ENCODE measurements at places on chromosomes 1 and 21.

DNA sequence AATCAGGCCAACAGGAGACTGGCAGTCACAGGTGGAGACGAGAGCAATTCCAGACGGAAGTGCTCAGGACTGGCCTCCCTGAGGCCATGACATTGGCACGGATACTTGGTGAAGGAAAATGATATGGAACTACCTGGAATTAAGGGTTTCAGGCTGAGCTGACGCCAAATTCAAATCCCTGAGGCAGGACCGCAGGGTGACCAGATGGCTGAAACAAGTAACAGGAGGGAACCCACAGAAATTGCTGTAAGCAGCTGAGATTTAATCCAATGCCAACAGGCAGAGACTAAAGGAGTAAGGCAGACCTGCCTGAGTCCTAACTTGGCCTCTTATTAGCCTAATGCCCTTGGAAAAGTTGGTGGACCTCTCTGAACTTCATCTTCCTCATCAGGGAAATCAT lies 76.2 kb downstream of the ERG start:
- no peak for DNase-seq

GRCh38 chr1:1973716-1974642 lies 29.6 kb downstream of the CFAP74 start:
- no peak for DNase-seq

DNA sequence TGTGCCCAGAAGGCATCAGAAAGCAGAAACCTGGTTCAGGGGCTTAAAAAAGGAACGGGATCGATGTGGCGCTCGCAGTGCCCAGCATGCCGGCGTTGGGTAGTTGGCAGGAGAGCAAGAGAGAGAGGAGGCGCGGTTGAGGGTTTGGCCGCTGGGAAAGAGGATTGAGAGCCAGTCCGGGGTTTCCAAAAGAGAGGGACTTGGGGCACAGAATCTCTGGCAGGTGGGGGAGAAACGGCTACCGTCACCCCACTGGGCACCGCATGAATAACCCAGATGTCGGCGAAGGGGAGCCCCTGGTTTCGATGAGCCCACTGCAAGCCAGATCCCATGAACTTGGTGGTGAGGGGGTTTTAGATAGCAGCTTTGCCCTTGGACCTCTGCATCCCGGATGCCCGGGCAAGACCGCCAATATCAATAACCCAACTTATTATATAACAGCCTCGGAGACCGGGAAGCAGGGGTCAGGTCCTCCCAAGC lies 60.4 kb upstream of the ACOT11 start:
- DNase-seq = no peak

GRCh38 chr21:33441489-33442477 lies 38.0 kb downstream of the TMEM50B start:
- DNase-seq = no peak

GRCh38 chr1:224131253-224131652 lies 17.3 kb downstream of the FBXO28 start:
- DNase-seq = no peak

DNA sequence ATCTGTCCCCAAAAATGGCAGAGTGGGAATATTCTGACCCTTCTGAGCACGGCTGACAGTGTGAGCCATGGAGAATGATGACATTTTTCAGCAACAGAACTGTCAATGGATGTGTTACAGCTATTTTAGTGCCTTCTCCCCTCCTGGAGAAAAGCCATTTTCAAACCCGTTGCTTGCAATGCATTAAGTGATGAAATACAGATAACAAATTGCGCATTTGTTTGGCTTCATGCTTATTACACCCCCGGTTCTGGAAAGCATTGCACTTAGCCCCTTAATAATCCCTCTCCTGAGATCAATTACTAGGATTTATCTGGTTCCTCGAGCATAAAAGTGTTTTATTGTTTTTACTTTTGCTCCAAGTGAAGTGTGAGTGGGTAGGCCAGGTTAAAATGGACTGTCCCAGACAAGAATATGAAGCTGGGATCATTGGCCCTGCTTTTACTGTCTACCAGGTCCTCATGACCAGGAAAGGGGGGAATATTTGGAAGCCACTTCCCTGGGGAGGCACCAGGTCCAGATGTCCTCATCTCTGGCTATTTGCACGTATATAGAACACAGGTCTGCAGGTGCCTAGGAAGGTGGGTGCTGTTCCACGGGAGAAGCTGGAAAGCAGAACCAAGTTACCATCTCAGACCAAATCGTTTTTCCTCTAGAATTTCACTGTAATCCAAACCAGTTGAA lies 37.5 kb upstream of the HHAT start:
- DNase-seq = no peak

DNA sequence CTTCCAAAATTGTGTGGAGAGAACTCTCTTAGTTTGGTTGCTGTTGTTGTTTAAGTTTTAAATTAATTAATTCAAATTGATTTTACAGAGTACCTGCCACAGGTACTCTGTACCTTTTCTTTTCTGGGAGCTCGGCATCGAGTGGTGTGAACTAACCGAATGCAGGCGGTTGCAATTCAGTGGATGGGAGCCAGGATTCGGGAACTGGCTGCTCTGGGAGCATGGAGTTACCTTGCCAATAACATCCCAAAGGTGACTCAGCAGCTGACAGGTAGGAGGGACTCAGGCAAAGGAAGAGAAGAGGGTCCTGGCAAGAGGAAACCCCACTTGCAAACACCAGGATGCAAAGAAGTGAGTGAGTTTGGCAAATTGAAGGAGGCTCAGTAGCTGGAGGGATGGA lies 24.7 kb upstream of the KANK4 start:
- DNase-seq = no peak

- no peak for DNase-seq
These were observed 9.0 kb downstream of the CD2 start for GRCh38 chr1:116763116-116763786.

GRCh38 chr1:43554444-43554992 lies 23.8 kb downstream of the PTPRF start:
- peak; percentile 32 for DNase-seq

- no peak for DNase-seq
These were observed 120.8 kb upstream of the GADD45A start for GRCh38 chr1:67564193-67564592.

DNA sequence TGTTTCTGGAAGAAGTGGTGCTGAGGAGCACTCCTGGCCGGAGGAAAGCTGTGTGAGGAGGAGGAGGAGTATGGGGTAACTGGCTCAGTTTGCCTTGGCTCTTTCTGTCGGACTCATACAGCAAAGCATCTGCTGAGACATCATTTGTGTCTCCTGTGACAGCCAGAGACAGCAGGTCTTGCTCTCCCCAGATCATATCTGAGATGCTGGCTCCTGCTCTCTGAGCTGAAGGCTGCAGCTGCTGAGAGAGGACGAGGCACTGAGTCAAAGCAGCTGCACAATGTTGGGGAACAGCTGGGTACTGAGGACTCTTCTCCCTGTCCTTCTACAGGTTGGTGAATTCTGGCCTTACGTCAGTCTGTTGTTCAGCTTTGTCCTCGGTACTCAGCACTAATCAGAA lies 14.3 kb downstream of the OR2B11 start:
- DNase-seq = no peak

DNA sequence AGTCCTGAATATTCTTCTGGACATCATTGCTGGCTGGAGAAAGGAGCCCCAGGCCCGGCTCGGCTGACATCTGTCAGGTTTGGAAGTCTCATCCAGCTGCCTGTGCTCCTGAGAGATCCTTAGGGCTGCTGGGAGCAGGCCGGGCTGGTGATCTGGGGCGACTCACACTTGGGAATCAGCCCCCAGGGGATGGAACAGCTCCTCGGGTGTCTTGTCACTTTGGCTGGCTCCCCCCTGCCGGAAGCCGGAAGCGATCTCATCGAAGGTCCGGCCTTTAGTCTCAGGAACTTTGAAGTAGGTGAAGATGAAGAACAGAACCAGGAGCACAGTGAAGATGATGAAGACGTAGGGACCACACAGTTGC lies 31.8 kb downstream of the SLC2A1 start:
- DNase-seq = no peak

- no peak for DNase-seq
These were observed 9.2 kb downstream of the MX2 start for GRCh38 chr21:41370840-41371684.

DNA sequence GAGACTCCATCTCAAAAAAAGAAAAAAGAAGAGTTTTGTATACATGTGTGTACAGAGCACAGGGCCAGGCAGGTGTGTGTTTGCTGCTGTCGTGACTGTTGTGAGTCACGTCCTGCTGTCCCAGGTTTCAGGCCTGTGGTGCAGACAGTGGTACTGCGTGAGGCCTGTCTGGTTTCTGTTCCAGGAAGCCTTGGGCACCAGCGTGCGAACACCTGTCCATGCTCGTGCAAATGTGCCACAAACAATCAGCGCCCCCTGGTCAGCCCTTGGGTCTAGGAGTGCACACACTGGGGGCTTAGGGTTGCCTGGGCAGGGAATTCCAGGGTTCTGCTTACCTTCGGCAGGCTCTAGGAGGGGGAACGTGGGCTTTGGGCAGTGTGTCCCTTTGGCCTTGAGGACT lies 16.9 kb downstream of the GPR157 start:
- DNase-seq = no peak

DNA sequence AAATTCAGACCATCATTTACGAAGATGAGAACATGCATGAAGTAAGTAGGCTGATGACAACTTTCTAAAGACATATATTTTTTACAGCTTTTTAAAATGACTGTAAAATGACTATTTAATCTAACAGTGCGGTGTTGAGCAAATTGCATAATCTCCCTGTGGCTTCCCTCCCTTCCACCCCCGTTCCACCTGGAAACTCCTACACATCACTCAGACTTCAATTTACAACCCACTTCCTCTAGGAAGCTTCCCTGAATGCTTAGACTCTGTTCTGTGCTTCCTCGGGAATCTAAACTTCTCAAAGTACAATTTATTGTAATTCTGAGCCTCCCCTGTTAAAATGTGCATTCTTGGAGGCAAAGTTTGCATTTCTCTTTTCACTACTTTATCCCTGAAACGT lies 354.9 kb downstream of the DPYD start:
- DNase-seq = no peak

GRCh38 chr1:84771895-84772294 lies 81.6 kb upstream of the SSX2IP start:
- no peak for DNase-seq

DNA sequence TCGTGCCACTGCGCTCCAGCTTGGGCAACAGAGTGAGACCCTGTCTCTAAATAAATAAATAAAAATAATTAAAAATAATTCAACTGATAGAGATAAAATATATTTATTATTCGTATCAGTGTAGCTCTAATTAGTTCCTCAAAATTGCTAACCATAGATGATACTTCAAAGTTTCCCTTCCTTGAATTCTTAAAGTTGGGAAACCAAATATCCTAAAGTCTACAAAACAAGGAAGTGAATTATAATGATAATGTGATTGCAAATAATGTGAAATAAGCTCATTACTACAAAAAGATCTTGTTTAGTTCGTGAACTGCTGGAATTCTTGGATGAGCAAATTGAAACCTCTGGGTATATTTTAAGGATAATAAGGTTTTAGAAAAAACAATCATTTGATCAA lies 60.5 kb downstream of the NUP210L start:
- peak; percentile 32 for DNase-seq

DNA sequence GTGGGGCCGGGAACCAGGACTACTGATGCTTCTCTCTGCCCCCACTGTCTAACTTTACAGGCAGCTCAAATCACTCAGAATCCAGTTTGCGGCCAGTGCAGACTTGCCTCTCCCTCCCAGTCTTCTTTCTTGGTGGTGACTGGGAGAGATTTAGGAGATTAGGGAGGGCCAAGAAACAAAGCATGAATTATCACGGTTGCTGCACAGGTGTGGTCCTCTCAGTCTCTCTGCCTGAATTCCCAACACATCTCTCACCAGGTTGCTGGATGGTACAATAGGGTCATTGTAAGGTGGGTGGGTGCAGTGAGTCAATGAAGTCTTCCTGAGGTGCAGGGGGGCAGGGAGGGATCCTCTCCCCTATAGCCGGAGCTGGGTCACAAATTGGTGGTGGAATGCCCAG lies 12.6 kb downstream of the S100A11 start:
- no peak for DNase-seq

DNA sequence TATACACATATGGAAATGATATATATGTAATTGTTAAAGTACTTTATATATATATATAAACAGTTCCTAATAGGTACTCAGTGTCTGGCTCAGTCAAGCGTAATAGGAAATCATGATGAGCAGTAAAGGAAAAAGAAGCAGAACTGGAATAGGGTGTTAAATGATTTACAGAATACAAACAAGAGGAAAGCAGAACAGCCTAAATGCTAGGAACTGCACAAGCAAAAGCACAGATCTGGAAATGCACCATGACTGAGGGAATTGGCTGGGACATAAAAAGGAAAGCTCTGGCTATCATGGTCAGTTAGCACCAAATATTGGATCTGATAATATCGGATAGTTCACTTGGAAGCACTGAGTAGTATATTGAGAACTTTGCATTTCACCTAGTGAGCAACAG lies 51.8 kb downstream of the SLC44A5 start:
- no peak for DNase-seq

DNA sequence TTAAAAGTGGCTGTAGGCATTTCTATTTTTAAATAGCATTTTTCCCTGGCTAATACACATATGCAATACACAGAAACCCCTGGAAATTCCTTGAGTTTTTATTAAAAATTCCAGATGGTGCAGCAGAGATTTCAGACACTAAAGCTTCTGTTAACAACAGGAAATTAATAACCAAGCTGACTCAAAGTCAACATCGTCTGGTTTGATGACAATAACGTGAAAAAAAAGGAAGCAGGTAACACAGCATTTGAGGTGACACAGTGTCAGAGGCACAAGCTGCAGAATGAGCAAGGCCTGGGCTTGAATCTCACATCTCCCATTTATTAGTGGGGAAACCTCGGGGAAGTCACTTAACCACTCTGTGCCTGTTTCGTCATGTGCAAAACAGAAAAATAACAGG lies 64.6 kb upstream of the GJB5 start:
- no peak for DNase-seq

- no peak for DNase-seq
These were observed 18.4 kb downstream of the CD2 start for GRCh38 chr1:116772648-116773045.

GRCh38 chr1:53618500-53619366 lies 120.2 kb downstream of the GLIS1 start:
- no peak for DNase-seq

GRCh38 chr1:19676438-19676922 lies 11.8 kb downstream of the HTR6 start:
- DNase-seq = no peak

- no peak for DNase-seq
These were observed 6.6 kb upstream of the TINAGL1 start for GRCh38 chr1:31569596-31570173.

- no peak for DNase-seq
These were observed 52.4 kb downstream of the IER5 start for GRCh38 chr1:181140891-181141290.

DNA sequence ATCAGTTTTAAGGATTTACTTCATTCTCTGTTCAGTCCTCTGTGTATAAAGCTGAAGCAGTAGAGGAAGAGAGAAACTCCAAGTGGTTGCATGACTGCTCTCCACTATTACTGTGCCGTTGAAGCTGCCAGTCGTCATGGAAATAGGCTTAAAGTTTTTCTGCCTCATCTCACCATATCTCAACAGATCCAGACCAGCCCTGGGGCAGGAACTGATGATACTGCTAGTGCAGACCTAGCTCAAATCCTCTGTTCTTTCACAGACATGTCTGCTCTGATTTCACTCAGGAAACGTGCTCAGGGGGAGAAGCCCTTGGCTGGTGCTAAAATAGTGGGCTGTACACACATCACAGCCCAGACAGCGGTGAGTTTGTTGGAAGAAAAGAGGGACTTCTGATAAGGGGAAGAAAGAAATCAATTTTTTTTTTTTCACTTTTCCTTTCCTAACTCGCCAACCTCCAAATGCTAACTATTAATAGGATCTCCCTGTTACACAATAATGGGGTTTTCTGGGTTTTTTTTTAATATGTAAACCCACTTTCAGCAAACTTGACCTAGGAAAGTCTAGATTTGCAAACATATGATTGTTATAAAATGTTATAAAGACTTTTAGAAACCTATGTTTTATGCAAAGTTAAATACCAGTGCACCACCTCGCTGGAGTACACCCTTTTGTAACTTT lies 22.2 kb upstream of the STRIP1 start:
- no peak for DNase-seq

Data from inflammatory macrophage (primary cell).